Activated T-cell treated with anti-CD3 and anti-CD28 coated beads for 1 hour (primary cell): ENCODE measurements at places on chromosomes 12 and 14.

GRCh38 chr14:69982220-69982839, 103.1 kb downstream of the SMOC1 start:
- DNase-seq: no peak

- DNase-seq: no peak
Measured at GRCh38 chr12:42442888-42443287, 116.9 kb downstream of the PPHLN1 start.

DNA sequence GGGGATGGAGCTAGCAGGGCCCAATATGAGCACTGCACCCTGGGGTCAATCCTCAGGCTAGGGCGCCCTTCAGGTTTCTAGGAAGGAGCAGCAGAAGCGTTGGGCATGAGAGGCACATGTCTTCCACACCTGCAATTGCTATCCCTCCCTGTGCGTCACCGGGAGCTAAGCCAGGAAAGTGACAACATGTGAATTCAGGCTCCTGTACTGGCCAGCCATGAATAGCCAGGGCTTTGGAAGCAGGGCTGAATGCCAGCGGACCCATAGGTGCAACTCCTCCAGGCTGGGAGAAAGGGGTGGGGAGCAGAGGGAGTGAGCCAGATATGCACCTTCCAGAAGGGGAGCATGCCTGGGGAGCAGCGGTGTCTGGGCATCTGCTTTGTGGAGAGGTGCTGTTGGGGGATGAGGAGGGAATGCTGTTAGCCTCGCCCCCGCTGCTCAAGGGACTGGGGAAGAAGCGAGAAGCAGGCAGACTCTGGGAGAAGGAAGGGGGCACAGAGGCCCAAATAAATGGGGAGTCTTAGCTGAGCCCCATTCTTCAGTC, 6.1 kb downstream of the HOXC5 start:
- DNase-seq: no peak

- no peak for DNase-seq
Measured at GRCh38 chr12:19288603-19289244, 150.6 kb upstream of the AEBP2 start.

DNA sequence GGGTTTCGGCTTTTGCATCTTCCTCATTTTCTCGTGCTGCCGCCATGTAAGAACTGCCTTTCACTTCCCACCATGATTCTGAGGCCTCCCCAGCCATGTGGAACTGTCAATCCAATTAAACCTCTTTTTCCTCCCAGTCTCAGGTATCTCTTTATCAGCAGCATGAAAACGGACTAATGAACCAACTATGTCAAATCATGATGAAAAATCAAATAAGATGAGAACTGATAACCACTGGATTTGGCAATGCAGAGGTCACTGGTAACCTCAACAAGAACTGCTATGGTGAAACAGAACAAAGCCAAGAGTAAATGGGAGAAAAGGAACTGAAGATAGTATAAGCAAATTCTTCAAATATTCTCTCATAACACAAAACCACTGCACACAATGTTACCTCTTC, 6.0 kb downstream of the EML5 start:
- DNase-seq: no peak

DNA sequence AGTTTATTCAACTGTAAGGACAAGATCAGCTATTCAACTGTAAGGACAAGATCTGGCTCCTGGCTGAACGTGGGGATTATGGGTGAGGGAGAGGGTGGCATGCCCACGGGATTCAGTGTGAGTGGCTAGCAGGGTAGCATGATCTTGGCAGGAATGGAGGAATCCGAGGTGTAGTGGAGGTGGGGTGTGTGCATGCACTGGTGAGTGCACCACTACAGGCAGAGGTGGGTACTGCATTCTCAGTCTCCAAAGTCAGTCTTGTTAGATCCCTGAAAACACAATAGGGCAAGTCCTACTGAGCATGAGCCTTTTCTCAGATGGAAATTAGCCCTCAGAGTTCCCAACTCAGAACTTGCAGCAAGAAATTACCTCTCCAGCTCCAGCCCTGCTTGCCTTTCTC, 32.2 kb upstream of the DCD start:
- DNase-seq: no peak

GRCh38 chr14:72128629-72129028, 196.4 kb downstream of the RGS6 start:
- no peak for DNase-seq

DNA sequence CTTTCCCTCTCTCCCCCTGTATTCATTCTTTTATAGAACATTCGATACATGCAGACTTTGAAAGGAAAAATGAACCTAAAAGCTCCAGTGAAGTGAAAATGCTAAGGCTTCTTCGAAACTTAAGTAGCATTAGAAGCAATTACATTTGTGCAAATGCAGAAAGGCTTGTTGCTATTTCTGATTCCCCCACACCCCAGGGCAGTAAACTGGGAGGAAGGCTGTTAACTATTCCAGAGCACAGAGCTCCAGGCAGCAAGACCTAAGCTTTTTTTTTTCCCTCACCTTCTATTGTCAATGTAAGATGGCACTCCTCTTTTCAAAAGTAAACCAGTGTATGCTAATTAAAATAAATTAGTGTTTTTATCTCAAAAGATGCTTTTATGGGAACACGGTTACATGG, 448.9 kb upstream of the TBX3 start:
- no peak for DNase-seq

GRCh38 chr12:114767084-114767760, 83.2 kb upstream of the TBX3 start:
- no peak for DNase-seq

GRCh38 chr12:12626471-12626870, 14.8 kb downstream of the CREBL2 start:
- DNase-seq: no peak

GRCh38 chr12:31518680-31519227, 72.2 kb downstream of the DENND5B start:
- no peak for DNase-seq

DNA sequence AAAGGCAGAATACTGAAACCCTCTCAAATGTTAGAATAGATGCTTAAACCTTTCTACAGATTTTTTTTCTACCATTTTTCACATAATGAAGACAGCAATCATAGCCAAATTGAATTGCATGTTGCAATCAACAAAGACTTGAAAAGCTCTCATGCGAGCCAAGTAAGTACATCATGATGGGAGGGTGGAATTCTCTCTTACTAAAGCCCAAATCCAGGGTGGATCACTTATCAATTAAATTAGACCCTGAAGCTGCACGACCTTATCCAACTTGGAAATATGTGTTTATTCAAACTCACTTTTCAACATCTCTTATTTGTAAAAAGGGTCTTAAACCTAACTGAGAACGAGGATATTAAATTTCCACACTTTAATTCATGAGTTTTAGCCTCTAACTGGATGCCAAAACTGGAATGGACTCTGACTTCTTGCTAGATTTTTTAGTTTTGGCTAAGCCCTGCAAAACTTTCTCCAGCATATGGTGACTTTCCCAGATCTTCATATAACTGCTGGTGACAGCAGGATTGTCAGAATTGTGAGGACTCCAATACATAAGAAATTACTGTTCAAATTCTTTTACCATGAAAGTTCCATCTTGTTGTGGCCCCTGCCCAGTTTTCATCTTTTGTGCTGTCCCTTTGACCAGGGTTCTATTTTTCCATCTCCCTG, 53.6 kb downstream of the HECTD4 start:
- DNase-seq: no peak

- DNase-seq: no peak
Measured at GRCh38 chr14:68109132-68109900, 289.7 kb downstream of the RAD51B start.

DNA sequence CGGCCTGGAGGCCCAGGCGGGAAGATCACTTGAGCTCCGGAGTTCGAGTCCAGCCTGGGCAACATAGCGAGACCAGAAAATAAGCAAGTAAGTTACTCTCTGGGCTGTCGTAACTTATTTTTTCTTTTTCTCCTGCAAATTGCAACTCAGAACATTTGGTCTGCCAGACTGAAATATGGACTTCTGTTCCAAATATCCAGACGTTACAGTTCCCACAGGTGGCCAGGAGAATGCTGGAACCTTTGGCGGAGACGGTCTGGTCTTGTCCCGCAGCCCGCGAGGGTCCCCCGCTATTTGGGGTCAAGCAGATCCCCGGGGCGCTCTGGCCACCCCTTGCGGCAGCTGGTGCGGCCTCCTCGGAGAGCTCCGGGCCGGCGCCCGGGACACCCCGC, 488 bp upstream of the PLEKHH1 start:
- no peak for DNase-seq

GRCh38 chr14:75747899-75748298, 86.9 kb downstream of the TTLL5 start:
- DNase-seq: no peak

DNA sequence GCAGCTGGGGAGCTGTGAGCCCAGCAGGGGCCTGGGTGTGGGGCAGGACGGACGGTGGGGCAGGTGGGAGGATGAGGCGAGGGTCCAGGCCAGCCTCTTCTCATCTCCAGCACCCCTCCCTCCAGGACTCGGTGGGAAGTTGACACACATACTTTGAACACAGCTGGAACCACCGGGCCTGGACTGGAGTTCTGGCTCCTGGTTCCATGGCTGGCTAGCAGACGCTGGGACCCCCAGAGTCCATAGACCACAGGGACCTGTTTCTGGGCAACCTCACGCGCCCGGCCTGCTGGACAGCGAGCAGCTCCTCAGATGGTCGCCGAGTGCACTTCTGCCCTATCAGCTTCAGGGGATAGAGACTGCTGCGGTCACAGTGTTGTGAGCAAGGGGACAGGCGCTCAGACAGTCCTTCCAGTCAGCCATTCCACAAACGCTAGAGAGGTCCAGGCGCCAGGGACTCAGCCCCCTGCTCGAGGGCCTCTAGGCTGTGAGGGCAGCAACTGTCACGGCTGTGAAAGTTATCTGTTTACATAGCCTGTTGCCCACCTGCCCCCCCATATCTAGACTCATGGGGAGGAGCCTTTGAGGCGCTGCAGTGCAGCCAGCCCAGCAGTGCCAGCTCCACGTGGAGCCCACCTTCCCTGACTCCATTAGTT, 25.2 kb downstream of the TCHP start:
- no peak for DNase-seq

GRCh38 chr14:71113376-71113775, 206.1 kb downstream of the PCNX1 start:
- DNase-seq: no peak

- no peak for DNase-seq
Measured at GRCh38 chr12:104535369-104535768, 78.6 kb downstream of the CHST11 start.

DNA sequence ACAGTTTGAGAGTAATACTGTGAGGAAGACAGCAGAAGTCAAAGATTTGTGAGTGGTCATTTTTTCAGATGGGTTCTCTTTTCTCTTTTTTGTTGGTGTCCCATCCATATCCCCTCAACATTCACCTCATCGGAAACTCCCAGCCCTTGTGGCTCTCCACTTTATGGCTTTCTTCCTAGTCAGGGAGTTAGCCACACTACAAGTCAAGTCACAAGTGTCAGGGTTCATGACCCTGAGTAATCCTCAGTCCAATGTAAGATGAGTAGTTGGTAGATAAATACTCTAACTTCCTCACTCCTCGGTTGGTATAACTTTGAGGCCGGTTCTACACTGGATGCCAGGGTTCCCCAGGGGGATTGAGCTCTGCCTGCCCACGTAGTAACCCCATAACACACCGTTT, 41.4 kb downstream of the PTGER2 start:
- DNase-seq: no peak

- DNase-seq: no peak
Measured at GRCh38 chr14:89298056-89298834, 118.8 kb downstream of the FOXN3 start.

DNA sequence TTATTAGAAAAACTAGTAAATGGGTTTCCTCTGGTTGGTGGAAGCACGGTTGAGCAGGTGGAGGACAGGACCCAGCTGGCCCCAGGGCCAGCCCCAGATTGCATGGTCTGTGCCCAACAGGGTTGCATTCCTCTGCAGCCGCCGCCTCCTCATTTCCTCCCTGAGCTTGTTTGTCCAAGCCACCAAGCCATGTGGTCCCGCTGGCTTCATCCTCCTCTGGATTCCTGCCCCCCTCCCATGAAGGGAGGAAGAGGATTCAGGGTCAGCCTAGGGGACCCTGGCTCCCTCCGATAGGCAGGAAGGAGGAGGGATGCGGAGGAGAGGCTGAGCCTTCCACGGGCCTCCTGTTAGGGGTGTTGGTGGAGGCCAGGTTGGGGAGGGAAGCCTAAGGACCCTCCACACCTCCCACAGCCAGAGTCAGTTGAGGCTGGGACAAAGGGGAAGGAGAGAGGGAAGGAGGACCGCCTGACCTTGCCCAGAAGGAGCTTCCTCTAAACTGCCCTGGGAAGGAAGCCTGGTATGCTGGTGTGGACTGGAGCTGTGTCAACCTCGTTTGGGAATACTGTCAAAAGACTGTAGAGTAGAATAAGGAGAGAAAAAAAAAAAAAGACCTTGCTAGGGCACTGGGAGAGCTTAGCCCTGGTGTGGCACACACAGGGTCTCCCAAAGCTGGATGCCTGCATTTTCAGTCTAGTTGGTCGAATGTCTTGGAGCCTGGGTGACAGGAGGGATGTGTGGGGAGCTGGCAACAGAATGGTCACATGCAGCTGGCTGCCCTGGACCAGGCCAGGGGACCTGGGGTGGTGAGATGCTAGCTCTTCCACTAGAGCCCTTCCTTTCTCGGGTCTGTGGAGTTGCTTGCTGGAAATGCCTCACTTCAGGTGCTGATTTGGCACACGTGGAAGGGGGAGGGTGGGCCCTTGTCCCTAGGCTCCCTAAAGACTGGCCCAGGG, 42.4 kb downstream of the PLEKHG3 start:
- DNase-seq: no peak

DNA sequence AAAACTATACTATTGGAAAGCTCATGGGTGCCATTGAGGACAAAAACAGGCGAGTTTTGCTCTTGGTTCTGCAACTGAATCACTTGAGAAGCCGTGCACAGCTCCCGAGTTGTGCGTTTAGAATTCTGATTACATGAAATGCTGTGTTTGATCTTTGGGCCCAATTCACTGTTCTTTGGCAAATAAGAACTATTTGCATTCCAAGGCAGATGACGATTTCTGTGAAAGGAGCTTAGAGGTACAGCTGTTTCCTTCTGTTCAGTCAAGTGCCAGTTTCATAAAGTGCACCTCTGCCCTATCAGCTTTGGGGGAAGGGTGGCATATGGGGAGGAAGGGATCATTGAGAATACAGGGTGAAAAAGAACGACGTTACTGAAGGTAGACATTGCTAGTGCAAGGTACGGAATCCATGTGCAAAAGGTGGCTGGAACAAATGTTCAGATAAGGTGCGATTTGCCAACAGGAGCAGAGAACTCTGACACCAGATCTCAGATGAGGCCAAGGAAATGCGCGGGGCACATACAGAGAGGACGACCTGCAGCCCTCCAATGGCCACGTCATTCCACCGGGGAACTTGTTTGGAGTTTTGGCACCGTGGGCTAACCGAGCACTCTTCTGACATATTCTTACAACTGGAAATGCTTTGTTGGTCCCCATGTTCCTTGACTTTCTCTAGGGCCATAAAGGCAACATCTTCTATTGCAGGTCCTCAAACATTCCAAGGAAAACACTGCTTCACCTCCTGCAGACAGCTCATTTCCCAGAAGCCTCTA, 30.1 kb downstream of the TCHP start:
- DNase-seq: no peak
